ENCODE measurements at places on chromosomes 5 and 9.
A peak's percentile ranks its signal among the peaks of the same experiment; 100 is the strongest.

DNA sequence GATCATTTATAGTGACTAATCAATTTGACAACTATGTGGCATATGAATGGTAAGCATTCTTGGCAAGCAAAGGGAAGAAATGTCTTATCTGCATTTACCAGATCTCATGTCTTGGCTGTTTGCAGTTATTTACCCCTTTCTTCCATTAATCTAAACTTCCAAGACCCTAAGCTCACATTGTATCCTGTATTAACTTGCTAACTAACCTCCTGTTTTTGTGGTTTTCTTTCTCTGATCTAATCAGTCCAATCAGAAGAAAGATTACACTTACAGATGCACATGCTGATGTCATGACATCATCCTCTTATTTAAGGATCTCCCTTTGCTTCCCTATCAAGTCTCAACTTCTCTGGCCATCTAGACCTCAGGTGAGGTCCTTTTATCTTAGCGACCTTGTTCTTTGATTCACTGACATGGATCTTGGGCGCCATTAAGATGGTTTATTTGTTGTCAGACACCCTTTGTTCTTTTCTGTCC lies 95.5 kb downstream of the F2RL2 start:
- DNase-seq, result no peak

DNA sequence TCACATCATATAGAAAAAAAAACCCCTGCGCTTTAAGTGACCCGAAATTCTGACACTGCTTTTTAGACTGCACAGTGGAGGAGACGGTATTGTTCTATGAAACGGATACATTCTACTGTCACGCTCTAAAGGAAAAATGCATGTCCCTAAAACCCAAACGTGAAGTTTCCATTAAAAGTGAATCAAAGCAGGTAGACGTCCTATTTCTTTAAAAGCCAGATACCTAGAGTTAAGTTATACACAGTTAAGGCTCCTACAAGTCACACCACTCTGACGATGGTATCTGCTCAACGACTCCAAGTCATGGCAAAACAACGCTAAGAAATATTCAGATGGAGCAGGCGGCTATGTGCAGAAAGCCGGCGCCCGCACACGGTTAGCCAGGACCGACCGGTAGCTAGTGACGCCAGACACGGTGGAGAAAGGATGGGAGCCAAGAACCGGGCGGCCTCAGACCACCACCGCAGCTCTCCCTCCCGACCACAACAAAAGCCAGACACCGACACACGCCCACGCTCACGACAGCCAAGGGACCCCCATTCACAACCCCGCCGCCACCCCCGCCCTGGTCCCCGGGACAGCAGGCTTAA lies 734 bp downstream of the SKP1 start:
- DNase-seq, result peak; percentile 9

- no peak for DNase-seq
These were observed 37.8 kb upstream of the UNC5A start for GRCh38 chr5:176772271-176773210.

- no peak for DNase-seq
These were observed 442.9 kb upstream of the FTMT start for GRCh38 chr5:121408778-121409177.

DNA sequence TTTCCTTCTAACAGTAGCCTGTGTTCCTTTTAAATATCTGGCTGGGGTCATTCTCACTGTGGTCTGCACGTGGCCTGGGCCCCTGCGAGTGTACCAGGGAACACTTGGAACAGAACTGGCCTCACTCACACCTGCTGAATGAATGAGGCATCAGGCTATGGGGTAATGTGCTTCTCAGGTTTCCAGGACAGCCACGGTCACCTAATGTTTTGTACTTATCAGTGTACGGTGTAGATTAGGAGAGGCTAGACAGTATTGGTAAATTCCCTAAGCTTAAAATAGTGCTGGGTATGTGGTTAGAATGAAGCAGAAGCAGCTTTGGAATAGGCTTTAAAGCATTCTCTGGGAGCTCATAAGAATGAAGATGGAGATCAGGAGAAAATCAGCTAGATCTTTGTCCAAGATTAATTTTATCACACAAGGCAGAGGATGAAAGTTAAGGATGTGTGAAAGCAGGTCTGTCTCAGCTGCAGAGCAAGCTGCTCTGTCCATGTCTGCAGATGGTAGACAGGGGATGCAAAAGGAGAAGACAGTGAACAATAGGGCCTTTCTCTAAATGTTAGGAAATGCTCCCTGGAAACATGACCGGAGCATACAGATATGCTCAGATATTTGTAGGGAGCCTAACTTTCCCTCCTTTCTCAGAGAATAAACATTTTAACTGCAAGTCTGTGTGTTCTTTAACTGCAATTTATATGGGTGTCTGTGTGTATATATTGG lies 267.5 kb downstream of the NR3C1 start:
- DNase-seq, result no peak

DNA sequence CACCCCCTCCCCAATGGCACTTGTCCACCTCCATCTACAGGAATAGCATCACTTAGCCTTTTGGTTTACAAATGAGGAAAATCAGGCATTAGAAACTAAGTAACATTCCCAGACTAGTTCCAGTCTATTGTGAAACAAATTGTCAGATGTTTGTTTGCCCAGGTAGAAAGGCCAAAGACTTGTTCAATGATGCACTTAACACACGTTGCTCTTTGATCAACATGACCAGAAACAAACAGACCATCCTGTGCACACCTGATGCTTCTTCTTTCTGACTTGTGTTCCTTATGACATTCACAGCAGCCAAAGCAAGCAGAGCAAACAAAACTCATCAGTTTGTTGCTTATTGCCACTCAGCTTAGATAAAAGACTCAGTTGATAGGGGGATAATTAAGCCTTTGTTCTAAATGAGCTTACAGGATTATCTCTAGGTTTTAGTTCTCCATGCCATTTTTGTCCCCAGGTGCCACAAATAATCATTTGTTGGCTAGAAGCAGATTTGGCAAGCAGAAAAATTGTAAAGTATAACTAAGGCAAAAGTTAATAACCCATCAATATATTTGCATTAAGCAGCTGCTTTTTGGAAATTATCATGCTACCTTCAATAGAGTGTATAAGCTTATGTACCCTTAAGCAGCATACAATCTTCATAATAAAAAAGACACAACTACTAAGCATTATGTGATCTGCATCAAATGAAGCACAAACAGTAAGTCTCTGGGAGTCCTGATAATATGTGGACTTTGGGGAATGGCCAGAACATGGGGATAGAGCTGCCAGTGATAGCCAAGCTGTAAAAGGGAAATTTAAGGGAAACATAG lies 26.3 kb upstream of the FST start:
- DNase-seq, result no peak

DNA sequence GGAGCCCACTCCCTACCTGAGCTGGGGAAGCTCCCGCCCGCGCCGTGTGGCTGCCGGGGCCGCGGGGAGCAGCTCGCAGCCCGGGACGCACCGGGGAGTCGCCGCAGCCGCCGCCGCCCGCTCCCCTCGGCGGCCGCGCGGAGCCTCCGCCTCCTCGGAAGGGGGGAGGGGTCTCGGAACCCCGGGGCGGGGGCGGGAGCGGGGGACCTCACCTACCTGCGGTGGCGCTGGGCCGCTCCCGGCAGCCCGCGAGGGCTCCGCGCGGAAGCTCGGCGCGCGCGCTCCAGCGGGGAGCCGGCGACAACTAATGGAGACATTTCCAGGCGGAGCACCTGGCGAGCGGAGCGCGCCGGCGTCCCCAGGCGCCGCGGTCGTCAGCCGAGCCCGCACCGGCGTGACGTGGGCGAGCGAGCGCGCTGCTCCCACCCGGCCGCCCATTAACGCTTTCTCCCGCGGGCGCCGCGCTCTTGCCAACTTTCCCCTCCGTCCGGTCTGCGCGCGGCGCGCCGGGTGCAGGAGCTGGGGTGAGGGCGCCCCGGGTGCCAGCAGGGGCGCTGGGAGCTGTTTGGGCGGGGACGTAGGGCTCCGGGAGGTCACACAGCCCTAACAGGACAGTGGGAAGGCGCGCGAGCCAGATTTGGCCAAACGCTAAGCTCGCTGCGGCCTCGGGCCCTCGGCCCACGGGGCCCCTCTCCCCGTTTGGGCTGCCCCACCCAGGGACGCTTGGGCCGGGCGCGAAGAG lies 4.3 kb upstream of the IRX4 start:
- DNase-seq, result no peak

GRCh38 chr5:109467058-109467457 lies 57.3 kb upstream of the PJA2 start:
- DNase-seq, result no peak

GRCh38 chr5:69084195-69084594 lies 9.6 kb upstream of the SLC30A5 start:
- DNase-seq, result no peak

- DNase-seq, result no peak
These were observed 3.5 kb downstream of the IFNA2 start for GRCh38 chr9:21381448-21382339.

GRCh38 chr9:26813247-26813646 lies 79.4 kb downstream of the CAAP1 start:
- DNase-seq, result no peak

GRCh38 chr5:148384380-148384737 lies 601 bp downstream of the FBXO38 start:
- DNase-seq, result peak; percentile 8

DNA sequence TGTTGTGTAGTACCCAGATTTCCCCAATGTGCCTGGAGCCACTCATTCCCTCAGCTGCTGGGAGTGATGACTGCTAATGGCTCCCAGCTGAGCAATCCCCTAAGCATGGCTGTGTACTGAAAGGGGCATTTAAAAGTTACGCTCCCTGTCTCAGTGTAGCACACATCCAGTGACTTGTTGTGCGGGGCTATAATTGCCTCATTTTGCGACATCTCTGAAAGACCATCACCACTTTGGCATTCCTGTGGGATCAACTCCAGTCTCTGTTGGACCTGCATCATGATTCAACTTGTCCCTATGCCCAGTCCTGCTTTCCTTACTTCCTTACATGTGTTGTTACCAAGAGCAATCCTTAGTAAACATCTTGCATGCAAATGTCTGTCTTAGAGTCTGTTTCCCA lies 201.2 kb upstream of the MPDZ start:
- DNase-seq, result no peak

DNA sequence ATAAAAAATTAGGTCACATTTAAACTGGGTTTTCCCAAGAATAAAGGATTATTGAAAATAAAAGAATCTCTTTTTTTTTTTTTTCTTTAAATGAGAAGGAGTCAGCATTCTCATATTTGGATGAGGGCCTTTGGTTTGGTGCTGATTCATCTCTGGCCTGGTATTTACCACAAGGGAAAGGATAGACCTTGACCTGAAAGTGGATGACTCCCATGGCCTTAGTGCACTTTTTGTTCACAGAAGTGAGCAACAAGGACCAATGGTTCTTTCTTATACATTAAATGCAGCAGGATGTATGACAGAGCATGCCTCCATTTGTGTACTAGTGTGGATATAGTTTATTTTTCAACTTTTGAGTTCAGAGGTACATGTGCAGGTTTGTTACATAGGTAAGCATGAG lies 6.9 kb downstream of the YTHDC2 start:
- DNase-seq, result no peak

DNA sequence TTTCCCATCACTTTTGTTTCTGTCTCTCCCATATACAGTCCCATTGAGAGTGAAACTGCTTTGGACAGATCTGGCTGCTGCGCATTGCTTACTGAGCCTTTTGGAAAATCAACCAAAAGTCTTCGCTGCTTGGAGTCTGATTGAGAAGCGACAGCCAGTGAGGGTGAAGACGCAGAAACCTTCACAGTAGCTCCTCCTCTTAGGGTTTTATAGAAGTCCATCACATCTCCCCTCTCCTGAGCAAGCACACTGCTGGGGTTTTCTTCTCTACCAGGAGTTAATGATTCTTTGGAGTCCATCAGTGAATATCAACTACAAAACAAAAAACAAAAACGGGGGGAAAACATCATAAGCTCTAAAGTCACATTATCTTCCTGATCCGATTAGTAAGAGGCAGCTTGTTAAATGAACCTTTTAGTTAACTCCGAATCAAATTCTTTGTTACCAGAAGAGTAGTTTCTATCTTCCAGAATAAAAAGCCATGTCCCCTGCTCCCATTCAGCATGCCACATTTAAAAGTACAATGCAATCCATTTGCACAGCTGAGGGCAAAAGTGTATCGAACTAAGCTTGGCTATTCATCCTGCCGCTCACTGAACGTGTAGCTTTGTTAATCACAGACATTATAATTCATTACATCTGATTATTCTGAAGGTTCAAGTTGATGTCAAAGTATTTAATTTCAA lies 2.8 kb downstream of the NR3C1 start:
- no peak for DNase-seq

- DNase-seq, result no peak
These were observed 478.5 kb downstream of the AGTPBP1 start for GRCh38 chr9:85263288-85263687.

DNA sequence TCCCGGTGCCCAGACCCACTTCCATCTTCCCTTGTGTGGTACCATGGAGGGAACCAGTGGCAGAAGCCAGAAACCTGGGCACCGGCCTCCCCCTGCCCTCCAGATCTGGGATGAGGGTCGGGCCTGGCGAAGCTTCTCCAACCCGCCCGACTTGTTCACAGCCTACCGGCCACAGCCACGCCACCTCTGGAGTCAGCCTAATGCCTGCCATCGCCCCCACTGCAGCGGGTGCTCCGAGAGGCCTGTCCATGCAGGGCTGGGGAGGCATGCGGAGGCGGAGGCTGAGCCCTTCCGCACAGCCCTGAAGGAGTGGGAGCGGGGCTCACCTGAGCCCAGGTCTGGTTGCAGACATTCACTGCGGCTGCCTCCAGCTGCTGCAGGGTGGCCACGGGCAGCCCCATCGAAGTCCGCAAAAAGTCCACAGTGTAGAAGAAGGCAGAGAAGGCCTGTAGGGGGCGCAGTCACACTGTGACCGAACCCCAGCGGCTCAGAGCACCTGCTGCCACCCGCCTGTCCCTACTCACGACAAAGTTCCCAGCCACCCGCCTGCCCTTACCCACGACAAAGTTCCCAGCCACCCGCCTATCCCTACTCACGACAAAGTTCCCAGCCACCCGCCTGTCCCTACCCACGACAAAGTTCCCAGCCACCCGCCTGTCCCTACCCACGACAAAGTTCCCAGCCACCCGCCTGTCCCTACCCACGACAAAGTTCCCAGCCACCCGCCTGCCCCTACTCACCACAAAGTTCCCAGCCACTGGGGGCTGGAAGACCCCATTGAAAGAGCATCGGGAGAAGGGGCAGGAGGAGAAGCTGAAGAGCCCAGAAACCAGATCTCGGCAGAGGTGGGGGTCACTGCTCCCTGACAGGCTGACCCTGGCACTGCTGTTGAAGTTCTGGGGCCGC lies 3.8 kb upstream of the NPDC1 start:
- DNase-seq, result peak; percentile 78

- no peak for DNase-seq
These were observed 1255.2 kb downstream of the EFNA5 start for GRCh38 chr5:106415541-106415940.
